ENCODE measurements at places on chromosomes 5 and 9.

DNA sequence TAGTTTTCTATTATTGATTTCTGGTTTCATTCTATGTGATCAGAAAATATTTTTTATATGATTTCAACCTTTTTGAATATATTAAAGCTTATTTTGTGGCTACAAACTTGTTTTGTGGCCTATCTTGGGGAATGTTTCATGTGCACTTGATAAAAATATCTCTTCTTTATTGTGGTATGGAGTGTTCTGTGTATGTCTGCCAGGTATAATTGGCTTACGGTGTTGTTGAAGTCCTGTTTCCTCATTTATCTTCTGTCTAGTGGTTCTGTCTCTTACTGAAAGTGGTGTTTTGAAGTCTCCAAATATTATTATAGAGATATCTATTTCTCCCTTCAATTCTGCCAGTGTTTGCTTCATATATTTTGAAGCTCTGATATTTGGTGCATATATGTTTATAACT, 9.6 kb downstream of the CARD19 start:
- no peak for DNase-seq

DNA sequence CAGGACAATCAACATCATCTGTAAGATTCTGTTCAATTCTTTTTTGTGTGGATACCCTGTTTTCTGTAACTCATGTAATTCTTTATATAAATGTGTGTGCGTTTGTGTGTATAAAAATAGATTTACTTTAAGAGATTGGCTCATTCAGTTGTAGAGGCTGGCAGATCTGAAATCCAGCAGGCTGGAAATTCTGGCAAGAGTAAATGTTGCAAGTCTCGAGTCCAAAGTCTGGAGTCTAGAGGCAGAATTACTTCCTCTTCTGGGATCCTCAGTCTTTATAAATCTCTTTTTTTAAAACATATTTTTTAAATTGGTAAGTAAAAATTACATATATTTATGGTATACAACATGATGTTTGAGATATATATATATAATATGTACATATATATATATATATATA, 202.1 kb upstream of the TMEM161B start:
- DNase-seq, result no peak

GRCh38 chr9:113580041-113580953, 116.8 kb downstream of the RGS3 start:
- peak; percentile 30 for DNase-seq

GRCh38 chr5:59037941-59038797, 455.3 kb downstream of the RAB3C start:
- DNase-seq, result peak; percentile 18

- peak; percentile 48 for DNase-seq
Measured at GRCh38 chr5:42583322-42583721, 160.1 kb downstream of the GHR start.

DNA sequence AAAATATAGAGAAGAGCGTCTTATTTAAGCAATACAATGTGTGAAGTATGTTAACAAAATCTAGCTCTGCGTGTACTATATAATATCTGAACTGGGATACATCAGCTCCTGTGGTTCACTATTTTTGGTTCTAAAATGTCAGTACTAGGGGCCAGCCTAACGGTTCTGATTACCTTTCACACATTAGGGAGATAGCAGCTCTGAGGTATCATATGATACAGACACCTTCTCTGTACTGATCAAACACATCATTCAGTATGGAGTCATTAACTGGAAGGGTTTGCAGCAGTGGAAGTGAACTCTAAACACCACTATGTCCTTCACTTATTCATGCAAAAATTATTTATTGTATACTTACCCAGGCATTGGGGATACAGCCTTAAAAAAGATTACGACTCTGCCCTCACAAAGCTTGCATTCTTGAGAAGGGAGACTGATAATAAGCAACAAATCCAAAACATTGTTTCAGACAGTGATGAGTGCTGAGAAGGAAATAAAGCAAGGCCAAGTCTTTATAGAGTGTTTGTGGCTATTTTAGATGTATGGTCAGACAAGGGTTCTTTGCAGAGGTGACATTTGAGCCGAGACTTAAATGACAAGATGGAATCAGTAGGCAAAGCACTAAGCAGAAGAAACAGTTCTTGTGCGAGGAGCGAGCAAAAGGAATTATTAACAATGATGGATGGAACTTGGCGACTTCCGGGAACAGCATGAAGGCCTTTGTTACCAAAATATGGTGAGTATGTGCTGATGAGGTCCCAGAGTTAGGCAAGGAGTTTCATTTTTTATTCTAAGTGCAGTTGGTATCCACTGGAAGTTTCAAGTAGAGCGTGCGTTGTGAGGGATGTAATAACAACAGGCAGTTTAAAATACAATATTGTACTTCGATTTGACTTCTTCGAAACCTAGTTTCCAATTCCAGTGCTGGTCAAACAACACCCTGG, 1.8 kb upstream of the LNPEP start:
- no peak for DNase-seq

DNA sequence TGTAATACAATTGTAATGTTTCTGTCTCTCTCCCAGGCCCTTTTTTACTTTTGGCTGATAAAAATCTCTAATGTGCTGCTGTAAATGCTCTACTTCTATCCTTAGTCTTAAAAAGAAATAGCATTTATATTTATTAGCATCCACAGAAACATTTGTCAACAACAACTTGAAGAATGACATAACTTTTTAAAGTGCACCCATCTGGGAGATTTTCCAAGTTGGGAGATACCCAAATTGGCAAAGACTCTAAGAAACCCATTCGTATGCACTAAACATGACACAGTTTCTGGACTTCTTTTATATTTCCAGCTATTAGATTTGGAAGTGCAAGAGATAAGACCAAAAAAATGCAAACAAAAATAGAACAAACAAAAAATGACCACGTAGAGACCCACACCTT, 2287.4 kb upstream of the WWC1 start:
- DNase-seq, result no peak

GRCh38 chr9:134642385-134643181, 980 bp downstream of the COL5A1 start:
- peak; percentile 80 for DNase-seq

DNA sequence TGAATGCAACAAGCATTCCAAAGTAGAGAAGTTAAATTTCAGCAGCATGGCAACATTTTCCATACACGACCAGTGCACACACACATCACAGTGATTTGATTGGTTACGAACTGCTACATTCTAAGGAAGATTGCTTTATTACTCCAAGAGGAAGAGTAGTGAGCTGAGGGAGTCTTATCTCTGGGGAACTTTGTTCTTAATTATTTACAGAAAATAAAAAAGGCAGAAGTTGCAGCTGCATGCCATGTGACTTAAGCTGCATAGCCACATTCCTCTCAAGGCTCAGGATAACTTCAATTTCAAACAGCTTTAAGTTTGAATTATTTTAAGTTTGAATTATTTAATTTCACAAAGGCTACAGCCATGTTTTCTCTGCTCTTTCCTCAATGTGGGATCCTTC, 71.6 kb upstream of the HSPB3 start:
- DNase-seq, result no peak

DNA sequence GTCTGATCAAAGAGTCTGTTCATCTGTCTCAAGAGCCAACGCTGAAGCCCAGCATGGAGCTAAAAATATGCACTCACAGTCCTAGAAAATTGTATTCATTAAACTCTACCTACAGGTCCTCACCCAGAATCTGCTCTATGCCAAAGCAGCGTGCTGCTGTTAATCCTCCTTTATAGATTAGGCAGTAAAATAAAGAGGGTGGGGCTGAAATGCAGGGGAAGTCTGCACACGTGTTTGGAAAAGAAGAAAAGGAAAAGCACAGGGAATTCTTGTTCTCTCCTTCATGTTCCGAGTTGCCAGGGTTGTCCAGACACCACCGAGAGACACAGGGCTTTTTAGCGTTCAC, 121.4 kb upstream of the TMEM161B start:
- no peak for DNase-seq

GRCh38 chr5:163529698-163530097, 24.3 kb downstream of the MAT2B start:
- DNase-seq, result no peak

GRCh38 chr5:33317271-33317670, 123.5 kb upstream of the TARS1 start:
- DNase-seq, result peak; percentile 68

DNA sequence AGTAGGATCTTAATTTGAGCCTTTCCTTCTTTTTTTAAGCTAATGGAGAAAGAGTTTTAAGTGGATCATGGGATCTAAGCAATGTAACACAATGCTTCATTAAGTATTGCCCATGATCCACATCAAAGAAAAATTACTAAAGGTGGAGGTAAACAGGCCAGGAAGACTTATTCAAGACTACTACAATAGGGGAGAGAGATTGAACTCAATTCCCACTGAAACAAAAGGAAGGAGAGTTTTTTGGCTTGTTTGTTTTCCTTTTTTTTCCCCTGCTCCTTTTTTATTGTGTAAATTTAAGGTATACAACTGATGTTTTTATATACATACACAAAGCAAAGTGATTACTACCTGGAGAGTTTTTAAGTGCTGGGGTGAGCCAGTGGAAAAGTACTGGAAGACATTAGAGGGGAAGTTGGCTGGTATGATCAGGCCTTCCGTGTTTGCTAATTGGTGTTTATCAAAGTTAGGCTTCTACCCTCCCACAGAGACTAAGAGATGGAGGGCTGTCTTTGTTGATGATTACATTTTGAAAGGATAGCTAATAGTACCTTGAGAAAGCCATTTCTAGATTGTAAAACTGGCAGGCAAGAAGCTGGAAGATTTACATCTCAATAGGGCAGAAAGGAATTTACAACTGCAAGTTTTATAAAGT, 262.7 kb downstream of the CHSY3 start:
- DNase-seq, result no peak

DNA sequence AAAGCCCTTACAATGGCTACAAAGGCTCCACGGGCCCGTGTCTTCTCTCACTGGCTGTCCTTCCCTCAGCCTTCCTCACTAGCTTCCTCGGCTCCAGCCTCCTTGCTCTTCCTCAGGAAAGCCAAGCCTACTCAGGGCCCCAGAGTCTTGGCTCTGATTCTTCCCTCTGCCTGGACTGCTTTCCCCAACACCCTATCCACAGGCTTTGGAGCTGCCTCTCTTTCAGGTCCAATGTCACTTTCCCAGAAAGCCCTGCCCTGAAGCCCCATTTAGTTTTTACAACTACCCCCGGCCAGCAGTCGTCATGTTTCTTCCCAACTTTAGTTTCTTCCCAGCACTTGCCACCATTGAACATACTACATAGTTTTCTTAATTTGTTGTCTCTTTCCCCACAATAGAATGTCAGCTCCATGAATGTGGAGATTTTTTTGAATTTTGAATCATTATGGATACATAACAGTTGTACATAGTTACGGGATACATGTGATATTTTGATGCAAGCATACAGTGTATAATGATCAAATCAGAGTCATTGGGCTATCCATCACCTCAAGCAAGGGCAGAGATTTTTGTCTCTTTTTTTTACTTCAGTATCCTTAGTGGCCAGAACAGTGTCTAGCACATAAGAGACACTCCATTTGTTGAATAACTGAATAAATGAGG, 17.5 kb upstream of the TOMM5 start:
- DNase-seq, result no peak

- no peak for DNase-seq
Measured at GRCh38 chr5:55636683-55637082, 75.4 kb downstream of the SLC38A9 start.

DNA sequence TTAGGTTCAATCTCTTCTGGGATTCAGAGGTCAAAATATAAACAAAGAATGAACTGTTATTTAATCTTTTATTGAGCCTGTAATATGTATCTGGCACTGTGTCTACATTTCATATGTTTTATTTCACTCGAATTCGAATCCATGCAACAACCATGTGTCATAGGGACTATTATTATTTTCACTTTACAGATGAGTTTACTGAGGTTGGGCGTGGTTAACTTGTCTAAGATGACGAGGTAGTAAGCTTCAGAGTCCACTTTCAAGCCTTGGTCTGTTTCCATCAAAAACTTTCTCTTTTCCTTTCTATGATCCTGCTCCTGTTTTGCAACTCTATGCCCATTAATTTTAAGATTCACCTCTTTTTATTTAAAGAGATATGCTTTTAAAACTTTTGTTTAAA, 55.2 kb upstream of the DMAC1 start:
- DNase-seq, result no peak

GRCh38 chr9:106423575-106423974, 439.4 kb upstream of the ZNF462 start:
- DNase-seq, result no peak

DNA sequence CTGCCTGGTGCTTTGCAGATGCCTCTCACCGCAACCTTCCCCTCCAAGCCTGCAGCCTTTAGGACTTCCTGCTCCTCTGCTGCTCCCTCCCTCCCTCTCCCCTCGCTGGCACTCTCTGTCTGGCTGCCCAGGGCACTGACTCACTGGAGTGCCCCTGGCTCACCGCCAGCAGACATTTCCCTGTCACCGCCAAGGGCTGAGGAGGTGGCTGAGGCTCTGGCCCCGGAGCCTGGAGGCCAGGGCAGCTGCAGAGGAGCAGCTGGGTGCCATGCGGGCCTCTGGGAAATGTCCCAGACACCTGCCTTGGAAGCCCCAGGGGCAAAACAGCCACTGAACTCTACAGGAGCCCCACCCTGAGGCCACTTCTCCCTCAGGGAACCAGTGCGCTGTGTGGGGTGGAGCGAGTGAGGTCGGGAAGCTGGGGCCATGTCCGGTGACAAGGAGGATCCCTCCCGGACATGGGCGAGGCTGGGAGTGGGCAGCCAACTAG, 53.4 kb downstream of the TENT4A start:
- peak; percentile 55 for DNase-seq

DNA sequence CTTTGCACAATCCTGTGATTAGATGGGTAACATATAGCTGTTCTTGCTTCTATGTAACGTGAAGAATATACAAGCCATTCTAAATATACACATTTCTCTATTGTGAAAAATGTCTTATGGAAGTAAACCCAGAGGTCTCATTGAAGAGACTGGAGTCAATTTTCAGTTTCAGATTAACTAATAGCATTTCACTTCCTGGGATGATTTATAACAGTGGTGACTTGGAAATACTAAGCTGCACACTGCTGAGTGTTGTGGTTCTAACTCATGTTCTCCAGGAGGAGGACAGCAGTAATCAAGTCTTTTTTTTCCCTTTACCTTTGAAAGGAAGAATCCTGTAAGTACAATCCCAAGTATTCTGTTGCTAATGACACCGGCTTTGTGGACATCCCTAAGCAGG, 3.3 kb downstream of the CTSL start:
- DNase-seq, result no peak

DNA sequence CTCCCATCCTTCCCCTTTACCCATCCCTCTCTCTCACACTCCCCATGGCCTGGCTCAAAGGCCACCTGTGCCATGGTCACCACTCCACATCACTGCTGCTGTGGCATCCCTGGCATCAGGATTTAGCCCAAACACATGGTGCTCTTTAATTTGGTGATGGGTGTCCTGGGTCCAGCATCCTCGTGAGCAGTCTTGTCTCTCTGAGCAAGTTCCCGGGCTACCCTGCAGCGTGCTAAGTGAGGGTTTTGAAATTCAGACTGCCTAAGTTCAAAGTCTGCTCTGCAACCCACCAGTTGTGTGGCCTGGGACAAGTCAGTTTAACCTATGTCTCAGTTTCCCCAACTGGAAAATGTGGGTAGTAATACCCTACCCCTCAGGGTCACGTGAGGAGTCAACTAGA, 39.9 kb downstream of the WHRN start:
- no peak for DNase-seq

GRCh38 chr5:161385027-161385426, 161.5 kb downstream of the GABRB2 start:
- DNase-seq, result no peak
